Activated naive CD8-positive, alpha-beta T cell treated with anti-CD3 and anti-CD28 coated beads, Interleukin-2, amount 50 U/mL, for 24 hours (primary cell): ENCODE measurements at places on chromosomes 4 and X.

GRCh38 chr4:139893801-139894200 lies 228.2 kb downstream of the MGST2 start:
- DNase-seq = no peak

DNA sequence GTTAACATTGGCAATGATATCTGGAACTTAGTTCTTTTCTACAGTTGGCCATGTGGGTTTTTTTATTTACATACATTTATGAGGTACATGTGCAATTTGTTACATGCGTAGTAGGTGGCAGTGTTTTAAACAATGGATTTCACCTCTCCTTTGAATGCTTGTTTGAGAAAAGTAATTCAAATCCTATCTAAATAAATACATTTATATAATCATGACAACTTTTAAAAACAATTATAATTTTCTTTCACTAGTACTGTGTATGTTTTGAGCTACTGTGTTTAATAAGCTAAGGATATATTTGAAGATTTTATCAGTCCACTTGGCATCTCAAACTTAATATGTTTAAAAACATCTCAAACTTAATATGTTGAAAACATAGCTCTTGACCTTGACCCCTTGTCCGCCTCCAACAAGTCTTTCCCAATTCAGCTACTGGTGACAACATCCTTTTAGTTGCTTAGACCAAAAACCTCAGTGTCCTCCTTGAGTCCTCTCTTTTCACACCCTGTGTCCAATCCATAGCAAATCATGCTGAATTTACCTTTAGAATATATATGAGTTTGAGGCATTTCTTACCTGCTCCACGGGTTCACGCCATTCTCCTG lies 14.5 kb downstream of the GUCY1B1 start:
- no peak for DNase-seq

DNA sequence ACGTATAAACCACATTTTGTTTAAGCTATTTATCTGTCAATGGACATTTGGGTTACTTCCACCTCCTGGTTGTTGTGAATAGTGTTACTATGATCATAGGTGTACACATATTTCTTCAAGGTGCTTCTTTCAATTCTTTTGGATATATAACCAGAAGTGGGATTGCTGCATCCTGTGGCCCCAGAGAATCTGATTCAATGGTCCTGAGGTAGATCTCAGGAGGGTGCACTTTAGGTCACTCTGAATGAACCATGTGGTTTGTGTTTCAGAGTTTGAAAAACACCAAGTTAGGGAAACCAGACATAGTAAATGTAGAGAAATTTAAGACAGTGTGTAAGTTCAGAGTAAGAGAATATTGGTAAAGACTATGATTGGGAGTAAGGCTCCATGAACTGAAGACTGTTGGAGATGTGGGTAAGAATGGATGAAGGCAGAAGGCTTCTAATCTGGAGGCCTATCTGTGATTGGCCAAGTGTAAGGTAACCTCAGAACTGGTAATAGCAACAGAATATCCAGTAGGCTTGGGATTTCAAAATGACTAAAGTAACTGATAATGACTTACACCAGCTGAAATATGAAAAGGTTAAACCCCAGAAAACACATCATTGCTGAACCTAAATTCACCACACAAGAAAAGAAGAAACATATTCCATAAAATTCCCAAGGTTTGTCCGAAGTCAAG lies 236.9 kb downstream of the CAMK2D start:
- no peak for DNase-seq

DNA sequence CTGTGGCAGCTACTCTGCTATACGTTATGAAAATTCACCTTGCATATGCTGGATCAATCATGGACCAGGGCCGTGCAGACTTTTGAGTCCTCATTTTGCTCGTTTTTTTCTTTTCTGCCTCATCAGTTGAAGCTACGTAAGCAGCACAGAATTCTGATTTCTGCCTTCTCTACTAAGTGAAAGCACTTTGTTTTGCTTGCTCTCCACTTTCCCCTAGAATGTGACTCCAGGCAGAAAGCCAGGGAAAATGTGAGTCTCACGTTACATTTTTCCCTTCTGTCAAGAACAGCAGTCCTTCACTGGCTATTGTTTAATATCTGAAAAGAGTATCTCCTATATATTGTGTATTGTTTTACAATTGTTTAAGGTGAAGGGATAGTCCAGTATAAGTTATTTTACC lies 1840.1 kb downstream of the PCDH7 start:
- DNase-seq = no peak

DNA sequence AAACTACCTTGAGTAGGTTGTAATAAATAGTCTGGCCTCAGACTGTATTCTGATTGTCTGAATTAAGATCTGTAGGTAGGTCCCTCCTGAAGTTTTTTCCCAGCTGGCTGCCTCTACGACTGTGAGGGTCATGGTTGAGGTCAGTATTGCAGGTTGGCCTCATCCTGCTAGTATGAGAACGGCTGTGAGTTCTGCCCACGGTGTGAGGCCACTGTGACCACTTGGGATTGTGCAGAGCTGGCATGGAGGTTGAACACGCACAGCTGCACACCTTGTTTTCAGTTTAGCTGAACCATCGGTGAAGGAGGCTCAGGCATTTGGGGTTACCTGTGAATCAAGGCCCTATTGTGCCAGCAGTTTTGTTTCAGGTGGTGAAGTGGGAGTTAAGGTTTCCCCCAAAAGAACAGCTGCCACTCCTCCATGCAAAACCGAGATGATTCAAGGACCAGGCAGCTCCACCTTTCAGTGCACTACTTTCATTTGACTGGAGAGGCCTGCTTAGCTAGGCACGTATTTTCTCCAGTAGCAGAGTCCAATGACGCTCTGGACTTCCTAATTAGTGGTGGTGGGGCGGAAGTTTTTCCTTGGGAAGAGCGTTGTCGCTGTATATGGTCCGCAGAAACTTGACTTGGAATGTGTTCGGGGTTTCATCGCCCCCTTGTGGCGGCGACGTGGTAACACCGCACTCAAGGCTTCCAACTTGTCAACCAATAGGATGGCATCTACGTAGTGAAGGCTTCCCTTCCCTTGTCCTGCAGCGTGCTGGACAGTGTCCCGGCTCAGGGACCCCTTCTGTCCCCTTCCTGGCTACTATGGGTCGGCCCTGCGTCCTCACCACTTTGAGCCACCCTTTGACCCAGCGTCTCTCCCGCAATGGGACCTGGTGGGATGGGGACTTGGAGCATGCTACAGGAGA lies 13.8 kb downstream of the CMC4 start:
- DNase-seq = peak; percentile 48
